ENCODE measurements at places on chromosomes 7 and 10.

- no peak for DNase-seq
Observed at GRCh38 chr7:132393789-132394261, 182.4 kb downstream of the PLXNA4 start.

GRCh38 chr7:44966731-44967538, 11.9 kb downstream of the MYO1G start:
- DNase-seq, result no peak

- no peak for DNase-seq
Observed at GRCh38 chr7:41047789-41048191, 655.1 kb downstream of the INHBA start.

- no peak for DNase-seq
Observed at GRCh38 chr10:75929630-75930161, 498.3 kb downstream of the LRMDA start.

- DNase-seq, result no peak
Observed at GRCh38 chr7:124762611-124763143, 2.9 kb downstream of the GPR37 start.

- DNase-seq, result peak; percentile 41
Observed at GRCh38 chr7:99499371-99499720, 735 bp downstream of the ZNF394 start.

DNA sequence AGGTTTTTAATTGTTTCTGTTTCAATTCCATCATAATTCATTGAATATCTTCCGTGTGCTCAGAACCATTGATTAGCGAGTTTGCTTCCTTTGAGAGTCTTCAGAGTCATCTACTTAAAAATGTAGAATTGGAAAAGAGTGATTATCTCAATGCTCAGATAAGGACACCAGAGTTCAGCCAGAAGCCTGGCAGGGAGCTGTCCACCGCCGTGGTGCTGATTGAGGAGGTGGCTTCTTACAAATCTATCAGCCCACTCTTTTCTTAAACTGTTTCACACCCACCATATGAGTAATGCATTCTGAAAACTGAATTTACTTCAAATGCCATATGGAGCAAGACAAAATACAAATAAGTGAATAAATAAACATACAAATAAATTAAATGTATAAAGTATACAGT, 79.3 kb downstream of the INSYN2A start:
- no peak for DNase-seq
